ENCODE measurements at places on chromosomes 7 and 10.

- no peak for DNase-seq
These were observed 3.4 kb upstream of the ZNF503 start for GRCh38 chr10:75404815-75405597.

- no peak for DNase-seq
These were observed 31.1 kb upstream of the FBXW4 start for GRCh38 chr10:101726115-101726387.

DNA sequence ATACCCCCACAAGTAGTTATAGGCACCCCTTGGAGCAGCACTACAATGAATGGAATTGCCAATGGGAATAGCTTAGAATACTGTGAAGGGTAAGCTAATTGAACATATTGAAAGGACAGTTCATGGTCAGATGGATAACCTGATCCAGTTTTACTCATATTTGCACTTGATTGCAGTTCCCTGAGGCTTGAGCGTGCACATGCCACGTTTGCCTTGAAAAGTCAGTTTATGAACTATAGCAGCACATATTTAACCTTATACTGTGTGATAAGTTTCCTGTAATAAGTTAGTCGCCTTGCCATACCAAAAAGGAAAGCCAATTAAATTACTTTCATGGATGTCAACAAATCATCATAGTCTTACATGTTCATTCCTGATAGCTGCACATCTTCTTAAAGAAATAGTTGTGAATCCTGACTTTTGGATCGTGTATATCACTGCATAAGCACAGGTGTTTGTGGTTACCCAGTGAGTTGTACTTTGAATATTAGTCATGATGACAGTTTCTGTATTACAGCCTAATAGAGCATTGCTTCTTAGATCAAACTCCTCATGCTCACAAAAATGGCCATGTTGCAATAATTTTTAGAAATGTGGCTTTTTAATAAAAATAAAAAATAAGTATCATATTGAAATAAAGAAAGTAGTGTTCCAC is 21.6 kb downstream of the DNTT start:
- DNase-seq, result no peak

GRCh38 chr10:105956550-105956949 is 1208.0 kb downstream of the SORCS1 start:
- no peak for DNase-seq

GRCh38 chr10:88236121-88236743 is 346.9 kb downstream of the RNLS start:
- DNase-seq, result no peak

DNA sequence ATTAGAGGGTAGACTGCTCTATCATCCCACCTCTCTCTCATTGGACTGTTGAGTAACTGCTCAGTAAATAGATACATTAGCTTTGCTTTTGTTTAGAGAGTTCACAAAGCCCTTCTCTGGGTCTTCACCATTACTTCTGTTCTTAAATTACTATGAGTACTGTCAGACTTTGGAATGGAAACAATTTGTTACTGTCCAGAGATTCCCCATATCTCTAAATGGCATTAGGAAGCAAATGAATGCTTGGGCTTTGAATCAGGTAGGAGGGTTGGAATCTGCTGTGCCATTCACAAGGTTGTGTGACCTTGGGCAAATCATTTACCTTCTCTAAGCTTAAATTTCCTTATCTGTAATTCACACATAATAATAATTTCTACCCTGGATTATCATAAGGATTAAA is 541.0 kb upstream of the FZD8 start:
- DNase-seq, result no peak
